ENCODE measurements at places on chromosomes 2 and 18. TPM values are rescaled to one million over a fixed set of nuclear protein-coding genes. Genes with fewer than 3 reads are reported as not detected.

Gene RAB12
- 59.0 TPM for total RNA-seq

Gene RBKS
- 1.7 TPM for total RNA-seq

Gene ANKRD30B
- total RNA-seq, result not detected

Gene HTR2B
- total RNA-seq, result 0.25 TPM

Gene UGT1A7
- not detected for total RNA-seq

Gene EVX2
- total RNA-seq, result not detected

Gene SPATA3
- total RNA-seq, result not detected

Gene C2orf78
- not detected for total RNA-seq

Gene SNTG2
- 0.98 TPM for total RNA-seq

Gene ABCG5
- not detected for total RNA-seq

Gene SERPINB10
- not detected for total RNA-seq

Gene SERPINB4
- not detected for total RNA-seq

Gene MAP3K19
- 1.7 TPM for total RNA-seq

Gene TXNDC2
- total RNA-seq, result under 0.01 TPM

Gene GALR1
- total RNA-seq, result under 0.01 TPM

Gene GAREM2
- 10.6 TPM for total RNA-seq

Gene DUSP2
- total RNA-seq, result 4.2 TPM

Gene GKN2
- total RNA-seq, result 0.25 TPM

Gene FTCDNL1
- 5.4 TPM for total RNA-seq

Gene GREB1L
- 0.74 TPM for total RNA-seq

Gene VWC2L
- total RNA-seq, result 3.2 TPM

Gene STK17B
- 7.4 TPM for total RNA-seq

Gene NYAP2
- total RNA-seq, result 12.5 TPM

Gene SLC19A3
- total RNA-seq, result 1.5 TPM

Gene C2orf80
- 26.6 TPM for total RNA-seq

Gene HOXD10
- not detected for total RNA-seq

Gene MCM6
- total RNA-seq, result 21.4 TPM

Gene SAP130
- 6.4 TPM for total RNA-seq

Gene GREB1
- 3.0 TPM for total RNA-seq

Gene SLC38A11
- total RNA-seq, result 1.7 TPM

Gene SPIRE1
- total RNA-seq, result 78.7 TPM

Gene MARCHF4
- 19.2 TPM for total RNA-seq

Gene CERKL
- total RNA-seq, result 1.2 TPM

Gene LINC00305
- not detected for total RNA-seq

Gene STPG4
- total RNA-seq, result 0.49 TPM

Gene HK2
- total RNA-seq, result 3.0 TPM

Gene TMEM169
- total RNA-seq, result 15.7 TPM

Gene MYCN
- total RNA-seq, result 47.5 TPM

Gene DNAJC5G
- total RNA-seq, result not detected

Gene MATN3
- 2.0 TPM for total RNA-seq

Gene LAMA3
- total RNA-seq, result 2.5 TPM

Gene DLGAP1
- total RNA-seq, result 77.2 TPM

Gene CRYGD
- 1.2 TPM for total RNA-seq

Gene ACKR3
- 7.1 TPM for total RNA-seq

Gene SLC4A3
- 22.9 TPM for total RNA-seq

Gene AQP12A
- not detected for total RNA-seq

Gene SEMA4C
- 42.8 TPM for total RNA-seq

Gene CAVIN2
- total RNA-seq, result 6.9 TPM

Gene METTL4
- total RNA-seq, result 14.8 TPM

Gene OSBPL1A
- total RNA-seq, result 45.0 TPM

Gene PPP1R1C
- total RNA-seq, result 0.49 TPM

Gene ATP9B
- total RNA-seq, result 37.1 TPM
